WTC11 (cell line): ENCODE measurements at places on chromosomes 1 and 21.
A peak's percentile ranks its signal among the peaks of the same experiment; 100 is the strongest.

DNA sequence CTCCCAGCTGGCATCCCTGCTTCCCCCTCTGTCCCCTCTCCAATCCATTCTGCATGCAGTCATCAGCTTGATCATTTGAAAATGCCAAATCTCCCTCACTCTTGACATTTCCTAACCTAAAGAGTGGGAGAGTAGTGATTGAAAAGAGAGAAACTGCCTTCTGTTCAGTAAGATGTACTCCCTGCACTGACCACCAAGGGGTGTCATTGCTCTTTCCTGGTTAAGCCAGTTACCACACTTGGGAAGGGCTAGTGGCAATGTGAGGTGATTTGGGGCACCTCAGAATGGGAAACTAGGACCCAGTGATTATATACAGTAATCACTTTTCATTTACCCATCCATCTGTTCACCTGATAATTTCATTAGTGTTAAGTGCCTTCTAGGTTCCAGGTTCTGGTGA, 6.9 kb upstream of the TMEM269 start:
- DNase-seq = peak; percentile 63

DNA sequence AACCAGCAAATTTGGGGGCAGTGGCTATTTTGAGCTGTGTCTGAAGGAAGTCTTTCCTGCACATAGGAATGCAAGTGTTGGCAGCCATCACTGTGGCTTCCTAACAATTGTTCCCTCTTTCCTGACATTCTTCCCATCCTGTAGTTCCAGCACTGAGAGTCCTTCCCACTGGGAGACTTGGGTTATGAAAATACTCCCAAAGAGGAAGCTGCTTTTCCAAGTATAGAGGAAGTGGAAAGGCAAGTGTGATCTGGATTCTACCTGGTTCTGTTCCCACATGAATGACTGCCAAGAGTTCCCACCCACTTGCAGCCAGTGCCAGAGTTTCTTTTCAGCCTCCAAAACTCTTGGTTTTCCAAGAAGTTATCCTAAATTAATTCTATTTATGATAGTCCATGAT, 98.5 kb upstream of the CD53 start:
- no peak for DNase-seq

DNA sequence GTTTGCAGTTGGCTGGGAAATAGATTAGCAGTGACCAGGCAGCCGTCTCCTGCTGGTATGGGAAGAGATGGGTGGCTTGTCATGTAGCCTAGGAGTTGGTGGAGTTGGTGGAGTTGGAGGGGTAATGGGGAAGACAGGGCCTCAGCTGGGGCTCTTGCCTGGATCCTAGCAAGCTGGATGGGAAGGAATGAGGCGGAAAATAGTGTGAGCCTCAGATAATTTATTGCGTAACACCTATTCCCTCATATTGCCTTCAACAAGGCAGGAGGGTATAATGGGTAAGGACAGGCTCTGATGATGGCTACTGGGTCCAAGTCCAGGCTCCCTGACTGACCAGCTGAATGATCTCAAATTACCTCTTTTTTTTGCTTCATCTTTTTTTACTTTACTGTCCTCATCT, 12.6 kb downstream of the MAP7D1 start:
- no peak for DNase-seq

DNA sequence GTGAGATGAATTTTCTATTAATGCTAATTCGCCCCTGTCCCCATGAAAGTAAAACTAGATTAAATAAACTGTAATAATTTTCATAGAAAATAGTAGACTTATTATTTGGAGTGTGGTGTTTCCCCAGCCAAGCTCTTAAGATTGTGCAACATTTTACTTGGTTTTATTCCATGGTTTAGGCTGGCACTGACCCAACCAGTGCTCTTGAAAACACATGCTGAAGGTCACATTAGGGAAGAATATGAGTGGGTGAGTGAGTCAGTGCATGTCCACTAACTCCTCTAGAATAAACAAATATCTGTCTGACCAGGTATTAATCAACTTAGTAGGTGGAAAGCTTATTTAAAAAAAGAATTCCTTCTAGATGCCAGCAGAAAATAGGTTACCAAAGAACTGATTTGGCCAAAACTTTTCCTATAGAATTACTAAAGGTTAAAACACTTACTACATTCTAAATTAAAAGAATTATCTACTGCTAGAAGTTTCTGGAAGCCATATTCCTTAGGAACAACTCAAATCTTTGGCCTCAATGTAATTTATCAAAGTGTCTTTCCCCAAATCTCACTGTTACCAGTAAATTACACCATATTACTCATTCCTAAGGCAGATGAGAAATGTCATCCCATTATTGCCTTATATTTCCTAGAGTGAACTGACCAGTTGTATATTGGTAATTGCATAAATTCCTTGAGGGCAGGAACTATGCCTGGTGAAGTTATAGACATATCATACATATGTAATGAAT, 89.7 kb upstream of the RGS1 start:
- no peak for DNase-seq

GRCh38 chr1:229381234-229381633, 38.4 kb upstream of the CCSAP start:
- peak; percentile 50 for DNase-seq

DNA sequence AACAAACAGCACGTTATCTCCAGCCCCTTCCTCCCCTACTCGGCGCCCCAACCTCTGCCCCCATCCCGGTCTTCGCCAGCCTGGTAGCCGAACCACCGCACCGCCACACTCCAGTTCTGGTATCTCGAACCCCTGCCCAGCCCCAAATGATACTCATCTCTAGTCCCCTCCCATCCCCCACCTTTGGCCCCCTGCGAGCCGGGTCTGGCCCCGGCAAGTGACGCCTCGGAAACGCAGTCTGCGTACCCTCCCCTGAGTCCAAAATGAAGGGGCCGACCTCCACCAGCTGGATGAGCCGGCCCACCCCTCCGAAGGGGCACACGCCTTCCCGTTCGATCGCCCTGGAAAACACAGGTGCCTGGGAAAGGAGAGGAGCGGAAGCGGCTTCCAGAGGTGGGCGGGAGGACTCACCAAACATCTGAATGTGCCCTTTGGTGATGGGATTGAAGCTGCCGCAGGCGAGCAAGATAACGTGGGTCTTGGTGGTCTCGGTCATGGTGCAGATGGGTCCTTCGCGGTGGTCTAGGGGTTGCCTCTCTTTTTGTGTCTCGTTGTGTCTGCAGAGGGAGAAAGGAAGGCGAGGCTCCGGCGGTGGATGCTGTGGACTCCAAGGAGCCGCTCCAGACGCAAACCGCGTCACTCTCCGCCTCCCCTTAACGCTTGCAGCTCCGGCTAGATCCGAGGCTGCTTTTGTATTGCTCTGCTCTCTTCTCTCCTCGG, at the start of gene NMNAT2:
TSS of gene NMNAT2 (minus strand) at position 609 of the 720 bp plus-strand sequence. CDS start at position 496, 113 bp downstream.
- DNase-seq = peak; percentile 65

DNA sequence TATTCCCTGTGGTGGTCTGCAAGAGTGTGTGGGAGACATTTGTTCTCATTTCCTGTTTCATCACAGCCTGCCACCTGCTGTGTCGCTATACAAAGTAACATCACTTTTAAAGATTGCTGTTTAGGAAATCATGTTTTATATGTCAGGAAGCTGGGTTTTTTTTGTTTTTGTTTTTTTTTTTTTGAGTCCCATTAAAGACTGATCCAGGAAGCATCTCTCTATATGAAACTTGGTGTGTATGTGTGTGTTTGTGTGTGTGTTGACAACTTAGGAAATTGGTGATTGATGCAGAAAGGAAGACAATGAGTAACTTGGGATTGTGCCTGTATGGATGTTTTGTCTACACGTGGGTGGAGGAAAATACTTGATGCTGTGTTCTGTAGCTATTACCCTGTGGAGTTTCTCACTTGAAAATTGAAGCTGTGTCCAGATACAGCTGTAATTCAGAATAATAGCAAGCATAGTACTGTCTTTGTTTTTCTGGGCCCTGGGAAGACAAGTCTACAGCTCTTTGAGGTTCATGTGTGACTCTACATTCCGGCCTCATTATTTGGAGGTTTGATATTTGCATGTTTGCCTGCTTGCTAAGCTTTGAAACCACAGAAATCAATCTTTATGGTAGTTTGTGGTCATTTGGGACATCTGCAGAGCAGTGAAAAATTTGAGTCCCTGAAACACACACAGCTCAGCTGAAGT, 47.9 kb downstream of the LAMC1 start:
- no peak for DNase-seq

GRCh38 chr1:17427696-17428660, 11.5 kb downstream of the RCC2 start:
- DNase-seq = no peak

- no peak for DNase-seq
Observed at GRCh38 chr1:75421371-75421770, 189.5 kb downstream of the SLC44A5 start.

GRCh38 chr1:221841251-221841982, 99.5 kb upstream of the DUSP10 start:
- DNase-seq = no peak

DNA sequence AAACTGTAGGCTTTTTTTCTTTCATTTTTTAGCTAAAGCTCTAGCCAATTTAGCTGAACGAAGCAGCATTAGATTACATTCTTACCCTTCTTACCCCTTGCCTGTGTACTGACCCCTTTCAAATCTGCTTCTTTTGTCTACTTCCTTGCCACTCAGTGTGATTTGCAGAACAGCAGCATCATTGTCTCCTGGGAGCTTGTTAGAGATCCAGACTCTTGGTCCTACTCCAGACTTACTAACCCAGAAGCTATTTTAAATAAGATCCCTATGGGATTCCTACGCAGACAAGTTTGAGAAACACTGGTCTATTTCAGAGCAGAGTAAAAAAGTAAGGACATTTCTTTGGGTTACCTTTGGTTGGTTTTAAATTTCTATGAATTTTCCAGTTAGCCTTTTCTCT, 13.8 kb downstream of the LRRC39 start:
- no peak for DNase-seq

DNA sequence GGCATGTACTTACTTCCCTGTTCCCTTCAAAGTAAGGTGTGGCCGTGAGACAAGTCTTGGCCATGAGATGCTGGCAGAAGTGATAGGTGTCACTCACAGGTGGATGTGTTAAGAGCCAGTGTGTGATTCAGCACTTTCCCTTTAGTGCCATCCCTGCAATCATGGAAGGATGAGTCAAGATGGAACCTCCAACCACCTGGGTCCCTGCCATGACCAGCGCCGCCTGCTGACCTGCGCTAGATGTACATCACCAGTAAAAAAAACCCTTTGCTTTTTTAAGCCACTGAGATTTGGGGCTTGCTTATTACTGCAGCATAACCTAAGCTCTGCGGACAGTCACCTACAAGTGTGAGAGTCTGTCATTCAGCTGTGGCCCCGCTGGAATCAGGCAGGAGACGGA, 71.7 kb downstream of the TOMM20 start:
- no peak for DNase-seq

DNA sequence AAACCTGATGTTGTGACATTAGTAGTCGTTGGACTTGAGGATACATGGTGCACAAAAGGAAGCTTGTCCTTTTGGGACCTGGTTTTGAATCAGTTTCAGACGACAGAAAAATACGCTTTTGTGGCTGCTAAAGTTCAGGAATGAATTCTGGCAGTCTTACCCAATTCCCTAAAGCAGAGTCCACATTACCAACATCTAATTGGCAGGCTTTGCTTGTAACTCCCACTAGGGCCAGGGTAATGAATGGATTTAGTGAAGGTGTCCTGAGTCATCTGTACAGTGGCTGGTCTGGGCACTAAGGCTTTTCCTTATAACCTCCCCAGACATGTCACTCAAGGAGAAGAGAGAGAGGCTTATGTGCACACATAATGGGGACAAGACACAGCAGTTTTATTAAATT, 66.2 kb upstream of the RNPC3 start:
- DNase-seq = no peak

GRCh38 chr1:95449516-95449915, 215.5 kb downstream of the RWDD3 start:
- DNase-seq = no peak

DNA sequence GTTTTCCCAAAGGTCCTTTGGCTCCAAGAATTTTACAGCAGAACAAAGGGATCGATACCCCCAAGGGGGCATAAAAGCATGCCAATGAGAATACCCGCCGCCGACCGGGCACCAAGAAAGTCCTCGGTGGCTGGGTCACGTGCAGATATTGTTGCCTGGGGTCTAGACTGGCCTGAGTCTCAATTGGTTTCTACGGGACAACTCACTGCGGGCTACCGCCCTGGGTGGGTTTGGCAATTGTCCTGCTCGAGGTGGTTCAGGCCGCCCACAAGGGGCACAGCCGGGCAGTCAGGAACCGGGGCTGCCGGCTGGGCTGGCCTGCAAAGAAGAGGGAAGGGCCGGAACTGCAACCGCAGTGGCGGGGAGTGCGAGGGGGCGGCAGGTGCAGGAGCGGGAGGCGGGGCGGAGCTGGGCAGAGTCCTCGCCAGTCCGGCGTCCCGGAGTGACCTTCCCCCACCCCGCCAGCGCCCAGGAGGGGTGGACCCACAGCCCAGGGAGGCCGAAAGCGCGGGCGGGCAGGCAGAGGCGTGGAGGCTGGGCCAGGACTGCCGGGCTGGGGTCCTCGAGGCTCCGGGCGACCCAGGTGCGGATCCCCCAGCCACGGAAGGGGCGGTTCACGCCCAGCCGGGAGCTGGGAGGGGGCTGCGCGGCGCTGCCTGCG, 926 bp upstream of the ATP1B1 start:
- DNase-seq = peak; percentile 83

- no peak for DNase-seq
Observed at GRCh38 chr1:119956306-119956705, 60.0 kb upstream of the ADAM30 start.

DNA sequence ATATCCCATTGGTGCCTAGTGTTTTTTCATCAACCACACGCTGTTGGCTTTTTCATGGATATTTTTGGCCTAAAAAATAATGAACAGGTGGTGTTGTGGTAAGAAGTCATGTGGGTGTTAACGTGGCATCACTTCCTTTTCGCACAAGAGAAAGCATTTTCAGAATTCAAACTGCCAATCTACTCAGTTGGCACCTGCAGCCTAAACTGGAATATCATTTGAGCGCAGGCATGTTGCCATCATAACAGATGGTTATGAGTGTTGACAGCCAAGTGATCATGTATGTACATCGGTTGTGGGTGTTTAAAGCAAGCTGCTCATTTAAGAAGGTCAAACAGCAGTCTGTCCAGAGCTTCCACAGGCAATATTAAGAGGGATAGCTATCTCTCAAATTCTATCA, 1963.0 kb downstream of the NCAM2 start:
- DNase-seq = no peak

DNA sequence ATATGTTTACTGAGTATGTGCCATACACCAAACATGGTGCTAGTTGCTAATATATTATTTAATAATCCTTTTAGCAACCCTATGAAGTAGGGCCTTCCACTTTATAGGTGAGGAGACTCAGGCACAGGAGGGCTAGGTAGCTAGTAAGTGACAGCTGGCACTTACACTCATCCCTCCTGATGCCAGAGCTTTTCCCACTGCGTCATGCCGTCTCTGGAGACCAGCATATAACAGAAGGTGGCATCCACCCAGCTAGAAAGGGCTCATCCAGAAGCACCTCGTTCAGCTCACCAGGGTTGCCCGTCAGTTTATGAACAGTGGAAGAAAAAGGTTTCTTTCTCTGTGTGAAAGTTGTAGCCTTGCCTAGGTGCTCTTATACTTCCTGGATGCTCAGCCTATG, 108.9 kb downstream of the NOS1AP start:
- DNase-seq = no peak
